ENCODE measurements at places on chromosomes 13 and 19. TPM values are rescaled to one million over a fixed set of nuclear protein-coding genes. Genes with fewer than 3 reads are reported as not detected.

CYP4F8 gene
- not detected for total RNA-seq

DNA sequence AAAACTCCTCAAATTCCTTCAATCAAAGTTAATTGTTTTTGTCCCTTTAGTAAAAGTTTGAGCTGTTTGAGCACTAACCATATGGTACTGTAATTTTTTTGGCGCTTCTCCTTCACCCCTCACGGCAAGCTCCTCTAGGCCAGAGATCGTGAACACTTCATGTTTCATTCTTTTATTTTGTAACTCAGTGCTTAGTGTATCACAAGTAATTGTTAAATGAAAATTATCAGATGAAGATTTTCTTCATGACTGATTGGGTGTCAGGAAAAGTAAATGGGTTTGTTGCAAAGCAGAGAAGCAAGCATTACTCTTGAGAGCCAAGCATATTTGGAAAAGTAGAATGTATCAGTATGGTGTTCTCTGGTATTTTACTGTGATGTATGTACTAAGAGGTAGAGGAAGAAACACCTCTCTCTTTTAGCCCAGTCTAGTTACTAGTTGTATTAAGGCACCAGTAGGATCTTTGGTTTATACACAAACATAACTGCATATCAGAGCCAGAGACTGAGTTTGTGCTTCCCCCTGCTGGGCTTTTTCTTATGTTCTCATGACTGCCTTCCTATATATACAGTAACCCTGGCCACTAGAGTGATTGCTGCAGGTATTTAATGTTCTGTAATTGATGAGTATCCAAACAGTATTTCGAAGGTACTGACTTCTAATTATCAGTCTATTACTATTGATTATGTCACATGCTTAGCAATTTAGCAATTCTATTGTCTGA lies 202.3 kb upstream of the KLHL1 start:
- H3K36me3 ChIP-seq = no peaks in the 10 kb centered on the region
- H3K27me3 ChIP-seq = no peaks in the 10 kb centered on the region
- H3K27ac ChIP-seq = no peak overlapping the region
- H3K4me3 ChIP-seq = no peak overlapping the region
- peak; percentile 22 for DNase-seq
- H3K4me1 ChIP-seq = no peaks in the 10 kb centered on the region

ZNF432 gene
- 11.0 TPM for total RNA-seq

GPR183 gene
- total RNA-seq = 1.8 TPM

DNA sequence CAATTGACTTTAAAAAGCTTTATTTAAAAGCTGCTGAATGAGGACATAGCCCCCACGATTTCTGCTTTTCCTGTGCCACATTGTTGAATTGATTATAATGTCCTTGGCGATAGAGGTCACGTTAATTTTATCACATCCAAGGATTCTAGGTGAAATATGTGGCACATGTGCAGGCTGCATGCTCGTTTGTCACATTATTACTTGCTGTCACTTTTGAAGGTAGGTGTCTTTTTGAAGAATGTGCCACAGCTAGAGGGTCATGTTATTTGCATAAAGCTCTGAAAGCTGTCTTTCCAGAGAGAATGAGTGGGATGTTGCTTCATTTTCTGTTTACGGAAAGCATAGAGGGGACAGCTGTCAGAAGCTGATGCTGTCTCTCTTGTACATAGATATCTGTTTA lies 927.6 kb upstream of the ATXN8OS start:
- H3K4me3 ChIP-seq = no peak overlapping the region
- H3K36me3 ChIP-seq = no peaks in the 10 kb centered on the region
- no peaks in the 10 kb centered on the region for H3K4me1 ChIP-seq
- no peak overlapping the region for H3K27ac ChIP-seq
- no peak for DNase-seq
- H3K27me3 ChIP-seq = no peaks in the 10 kb centered on the region

DNA sequence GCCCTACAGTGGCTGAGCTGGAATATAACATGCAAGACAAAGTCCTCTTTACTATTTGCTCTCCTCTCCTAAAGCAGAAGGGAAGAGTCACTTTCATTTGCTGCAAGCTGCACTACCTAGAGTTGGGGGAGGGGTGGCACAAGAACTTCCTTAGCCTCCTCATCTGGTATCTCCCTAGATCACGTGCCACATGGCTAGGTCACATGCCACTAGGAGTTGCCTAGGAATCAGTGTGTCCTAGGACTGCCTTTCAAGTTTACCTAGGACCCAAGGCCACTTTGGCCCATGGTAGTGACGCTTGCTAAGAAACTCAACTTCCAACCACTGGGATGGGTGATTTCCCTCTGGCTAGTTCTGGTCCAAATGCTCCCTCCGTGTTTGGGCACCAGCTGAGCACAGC lies 625.2 kb downstream of the DIAPH3 start:
- no peak for DNase-seq
- no peaks in the 10 kb centered on the region for H3K27me3 ChIP-seq
- peaks cover 4% of the 10 kb centered on the region for H3K4me1 ChIP-seq
- no peak overlapping the region for H3K4me3 ChIP-seq

ZNF628 gene
- 1.6 TPM for total RNA-seq

RYR1 gene
- 145 TPM for total RNA-seq

DNA sequence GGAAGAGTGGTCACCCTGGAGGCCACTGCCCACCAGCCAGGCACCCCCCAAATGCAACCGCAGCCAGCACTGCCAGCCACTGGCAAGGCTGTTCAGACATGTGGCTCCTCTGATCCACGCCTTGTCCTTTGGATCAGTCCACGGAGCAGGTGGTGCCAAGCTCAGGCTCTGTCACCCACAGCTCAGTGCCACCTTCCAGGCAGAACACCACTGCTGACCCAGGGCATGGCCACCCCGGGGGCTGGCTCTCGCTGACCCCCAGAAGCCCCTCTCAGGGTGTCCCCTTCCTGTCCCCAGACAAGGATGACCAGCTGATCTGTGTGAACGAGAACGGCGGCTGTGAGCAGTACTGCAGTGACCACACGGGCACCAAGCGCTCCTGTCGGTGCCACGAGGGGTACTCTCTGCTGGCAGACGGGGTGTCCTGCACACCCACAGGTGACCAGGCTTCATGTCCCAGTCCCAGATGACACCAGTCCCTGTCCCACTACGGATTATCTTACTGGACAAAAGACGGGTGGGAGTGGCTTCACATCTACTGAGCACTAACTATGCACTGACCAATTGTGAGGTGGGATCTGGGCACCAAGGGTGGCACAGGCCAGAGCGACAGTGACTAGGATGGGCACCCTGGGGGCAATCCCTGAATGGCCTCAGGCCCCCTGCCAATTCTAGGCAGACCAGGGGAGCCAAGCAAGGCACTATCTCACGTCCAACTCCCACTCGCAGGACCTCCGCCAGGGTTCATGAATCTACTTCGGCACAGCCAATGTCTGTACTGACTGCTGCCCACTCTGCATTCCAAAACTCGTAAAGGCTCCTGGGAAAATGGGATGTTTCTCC lies 7.0 kb upstream of the F10 start:
- DNase-seq = no peak
- H3K4me1 ChIP-seq = peaks cover 4% of the 10 kb centered on the region
- H3K27me3 ChIP-seq = peaks cover 30% of the 10 kb centered on the region
- H3K27ac ChIP-seq = no peak overlapping the region
- H3K4me3 ChIP-seq = no peak overlapping the region
- H3K36me3 ChIP-seq = no peaks in the 10 kb centered on the region

GRCh38 chr13:82879921-82880320 lies 1002.4 kb downstream of the SLITRK1 start:
- H3K4me3 ChIP-seq = no peak overlapping the region
- H3K27ac ChIP-seq = no peak overlapping the region
- DNase-seq = no peak
- H3K4me1 ChIP-seq = no peaks in the 10 kb centered on the region

- DNase-seq = no peak
- H3K27ac ChIP-seq = no peak overlapping the region
- no peaks in the 10 kb centered on the region for H3K27me3 ChIP-seq
- no peaks in the 10 kb centered on the region for H3K4me1 ChIP-seq
- no peak overlapping the region for H3K4me3 ChIP-seq
Observed at GRCh38 chr19:37951816-37952210, 44.8 kb downstream of the SIPA1L3 start.

DNA sequence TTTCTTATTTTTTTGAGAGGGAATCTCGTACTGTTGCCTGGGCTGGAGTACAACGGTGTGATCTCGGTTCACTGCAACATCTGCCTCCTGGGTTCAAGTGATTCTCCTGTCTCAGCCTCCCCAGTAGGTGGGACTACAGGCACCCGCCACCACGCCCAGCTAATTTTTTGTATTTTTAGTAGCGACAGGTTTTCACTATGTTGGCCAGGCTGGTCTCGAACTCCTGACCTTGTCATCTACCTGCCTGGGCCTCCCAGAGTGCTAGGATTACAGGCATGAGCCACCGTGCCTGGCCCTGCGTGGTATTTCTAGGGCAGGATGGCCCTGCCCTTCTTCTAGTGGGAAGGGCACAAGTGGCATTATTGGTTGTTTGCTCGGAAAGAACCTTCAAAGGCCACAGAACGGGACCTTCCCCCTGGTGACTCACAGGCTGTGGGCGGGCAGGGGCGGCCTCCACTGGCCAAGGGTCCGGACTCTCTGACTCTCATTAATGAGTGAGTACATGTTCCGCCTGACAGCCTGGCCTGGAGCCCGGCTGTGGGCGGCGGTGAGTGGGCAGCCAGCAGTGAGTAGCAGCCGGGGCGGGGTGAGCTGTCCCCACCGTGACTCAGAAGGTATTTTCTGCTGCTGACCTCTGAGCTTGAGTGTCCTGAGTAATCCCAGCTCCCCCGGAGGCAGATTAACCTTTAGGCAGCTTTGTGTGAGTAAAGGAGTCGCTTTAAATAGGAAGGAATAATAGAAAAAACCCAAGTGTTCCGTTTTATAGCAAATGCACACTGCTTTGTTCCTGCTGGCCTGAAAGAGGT lies 5.1 kb downstream of the DOT1L start:
- H3K27ac ChIP-seq = peak overlapping the region; percentile 94
- DNase-seq = peak; percentile 96
- H3K4me1 ChIP-seq = peaks cover 84% of the 10 kb centered on the region
- no peak overlapping the region for H3K4me3 ChIP-seq
- H3K27me3 ChIP-seq = no peaks in the 10 kb centered on the region

GRCh38 chr19:36916991-36917390 lies 859 bp downstream of the ZNF568 start:
- peaks cover 14% of the 10 kb centered on the region for H3K36me3 ChIP-seq
- H3K4me3 ChIP-seq = peak overlapping the region; percentile 87
- DNase-seq = peak; percentile 71
- peaks cover 9% of the 10 kb centered on the region for H3K4me1 ChIP-seq

RAP2A gene
- 21.9 TPM for total RNA-seq
